ENCODE measurements at places on chromosomes 1 and 21.

GRCh38 chr1:150476754-150477153 lies 10.5 kb upstream of the TARS2 start:
- DNase-seq = peak; percentile 71

DNA sequence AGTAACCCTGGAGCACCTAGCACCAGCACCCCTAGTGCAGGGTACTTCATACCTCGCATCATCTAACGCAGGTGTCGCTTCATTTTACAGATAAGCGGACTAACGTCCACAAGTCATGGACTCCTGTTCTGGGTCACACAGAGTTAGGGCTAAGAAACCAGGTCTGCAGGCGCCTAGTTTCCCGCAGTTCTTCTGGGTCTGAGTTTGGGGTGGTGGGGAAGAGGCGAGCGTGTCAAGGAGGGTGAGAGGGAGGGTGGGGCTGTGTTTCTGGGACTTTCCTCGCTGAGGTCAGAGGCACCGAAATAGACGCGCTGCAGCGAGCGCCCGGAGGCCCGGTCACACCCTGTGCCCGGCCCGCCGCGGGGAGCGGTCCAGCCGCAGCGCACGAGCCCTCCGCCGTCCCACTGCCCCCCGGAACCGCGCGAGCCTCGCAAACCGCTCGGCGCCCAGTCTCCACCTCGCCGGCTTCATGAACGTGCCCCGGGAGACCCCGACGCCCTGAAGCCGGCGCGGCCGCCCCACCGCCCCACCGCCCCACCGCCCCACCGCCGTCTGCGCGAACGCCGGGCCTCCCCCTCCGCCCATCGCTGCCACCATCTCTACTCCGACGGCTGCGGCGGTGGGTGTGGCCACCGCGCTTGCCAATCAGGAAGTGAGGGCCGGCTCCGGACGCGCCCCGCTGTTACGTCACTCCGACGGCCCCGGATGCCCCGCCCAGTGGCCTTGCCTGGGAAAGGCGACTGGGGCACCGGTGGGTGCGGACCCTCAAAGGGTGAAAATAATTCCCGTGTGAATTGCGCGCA lies 12.3 kb downstream of the IFI6 start:
- peak; percentile 95 for DNase-seq

DNA sequence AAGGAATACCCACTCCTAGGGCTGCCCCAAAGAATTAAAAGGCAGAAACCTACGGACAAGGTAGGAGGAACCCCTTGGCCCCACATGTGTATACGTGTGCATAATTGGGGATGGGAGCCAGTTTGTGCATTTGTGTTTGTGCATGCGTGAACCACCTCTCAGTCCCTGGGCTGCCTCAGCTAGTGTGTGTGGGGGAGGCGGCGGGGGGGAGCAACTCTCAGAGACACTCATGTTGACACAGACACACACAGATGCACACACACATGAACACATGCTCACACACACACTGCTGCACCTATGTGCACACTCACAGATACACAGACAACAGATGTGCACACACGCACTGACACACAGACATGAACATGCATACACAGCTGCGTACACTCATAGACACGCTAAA lies 5.1 kb downstream of the LDLRAD1 start:
- DNase-seq = no peak

GRCh38 chr1:233605205-233605604 lies 8.7 kb upstream of the KCNK1 start:
- no peak for DNase-seq

DNA sequence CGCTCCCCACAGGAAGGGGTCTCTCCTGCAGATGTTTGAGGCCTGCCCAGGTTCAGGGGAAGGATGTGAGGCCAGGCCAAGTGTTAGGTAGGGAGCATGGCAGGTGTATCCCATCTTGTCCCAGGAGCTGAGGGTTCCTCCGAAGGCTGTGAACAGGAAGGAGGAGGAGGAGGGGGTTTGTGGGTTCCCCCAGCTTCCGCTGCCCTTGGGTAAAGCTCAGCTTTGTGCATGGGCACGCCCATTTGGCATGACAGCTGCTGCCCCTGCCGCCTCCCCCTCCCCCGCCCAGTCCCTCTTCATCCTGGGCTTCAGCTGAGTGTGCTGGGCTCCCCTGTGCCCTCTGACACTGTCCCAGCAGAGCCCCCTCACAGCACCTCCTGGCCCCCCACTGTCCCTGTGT lies 25.5 kb downstream of the TNFRSF8 start:
- no peak for DNase-seq

- DNase-seq = no peak
Measured at GRCh38 chr1:34163792-34164731, 968 bp downstream of the CSMD2 start.

- no peak for DNase-seq
Measured at GRCh38 chr1:22236900-22237299, 94.0 kb upstream of the WNT4 start.

- no peak for DNase-seq
Measured at GRCh38 chr1:15146971-15147376, 6.6 kb upstream of the TMEM51 start.

- DNase-seq = no peak
Measured at GRCh38 chr1:31785020-31785946, 21.1 kb upstream of the ADGRB2 start.

- DNase-seq = no peak
Measured at GRCh38 chr21:31253684-31254083, 90.4 kb downstream of the TIAM1 start.

- DNase-seq = no peak
Measured at GRCh38 chr1:13702425-13703127, 2.6 kb downstream of the PRDM2 start.

DNA sequence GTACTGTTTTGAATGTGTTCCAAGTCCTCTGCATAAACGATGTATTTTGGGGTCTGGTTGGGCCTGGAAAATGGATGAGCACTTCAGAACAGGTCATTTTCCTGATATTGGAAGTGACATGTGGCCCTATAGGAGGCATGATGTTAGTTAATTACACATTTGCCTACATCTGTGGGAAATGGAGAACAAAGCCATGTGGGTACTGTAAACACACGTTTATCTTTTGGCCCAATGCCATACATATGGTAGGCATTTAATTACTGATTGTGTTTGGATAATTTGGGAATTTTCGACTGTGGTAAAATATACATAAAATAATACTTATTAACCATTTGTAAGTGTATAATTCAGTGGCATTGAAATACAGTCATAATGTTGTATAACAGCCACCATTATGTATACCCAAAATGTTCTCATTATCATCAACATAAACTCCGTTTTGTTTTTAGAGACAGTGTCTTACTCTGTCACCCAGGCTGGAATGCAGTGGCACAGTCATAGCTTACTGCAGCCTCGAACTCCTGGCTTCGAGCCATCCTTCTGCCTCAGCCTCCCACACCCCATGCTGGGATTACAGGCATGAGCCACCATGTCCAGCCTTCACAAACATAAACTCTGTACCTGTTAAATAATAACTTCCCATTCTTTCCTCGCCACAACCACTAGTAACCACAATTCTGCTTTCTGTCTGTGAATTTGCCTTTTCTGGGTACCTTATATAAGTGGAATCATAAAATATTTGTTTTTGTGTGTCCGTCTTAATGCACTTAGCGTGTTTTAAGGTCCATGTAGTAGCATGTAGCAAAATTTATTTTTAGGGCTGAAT lies 11.9 kb upstream of the RNPEP start:
- peak; percentile 71 for DNase-seq

GRCh38 chr1:195105773-195106172 lies 1502.5 kb downstream of the KCNT2 start:
- peak; percentile 20 for DNase-seq

- no peak for DNase-seq
Measured at GRCh38 chr1:200075522-200075921, 48.0 kb downstream of the NR5A2 start.

- peak; percentile 1 for DNase-seq
Measured at GRCh38 chr1:74847715-74848114, 114.8 kb downstream of the TYW3 start.

GRCh38 chr1:76471536-76471935 lies 395.7 kb upstream of the ST6GALNAC5 start:
- DNase-seq = no peak

GRCh38 chr1:196143602-196144342 lies 464.5 kb downstream of the KCNT2 start:
- no peak for DNase-seq

- no peak for DNase-seq
Measured at GRCh38 chr1:52753169-52753568, 26.9 kb downstream of the ZYG11B start.

- DNase-seq = no peak
Measured at GRCh38 chr1:30600706-30601105, 122.7 kb downstream of the MATN1 start.

DNA sequence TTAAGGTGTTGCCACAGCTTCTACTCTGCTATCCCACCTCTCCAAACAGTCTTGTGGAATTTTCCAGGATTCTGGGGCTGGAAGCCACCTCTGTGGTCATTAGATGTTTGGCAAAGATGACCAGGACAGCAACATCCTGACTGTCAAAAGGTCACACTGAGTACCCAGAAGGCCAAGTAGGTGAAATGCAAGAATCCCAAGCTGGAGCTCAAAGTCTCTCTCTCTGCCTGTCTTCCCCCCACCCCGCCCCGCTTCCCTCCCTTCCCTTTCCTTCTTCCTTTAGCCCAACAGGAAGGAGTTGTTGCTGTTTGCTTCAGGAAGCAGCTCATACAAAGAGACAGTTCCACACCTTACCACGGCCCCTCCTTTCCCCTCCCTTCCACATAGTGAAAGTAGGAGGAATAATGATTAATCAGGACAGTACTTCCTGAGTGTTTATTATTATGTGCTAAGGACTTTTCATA lies 75.6 kb upstream of the SLC2A1 start:
- no peak for DNase-seq

- DNase-seq = peak; percentile 18
Measured at GRCh38 chr1:72037745-72038343, 244.5 kb downstream of the NEGR1 start.

DNA sequence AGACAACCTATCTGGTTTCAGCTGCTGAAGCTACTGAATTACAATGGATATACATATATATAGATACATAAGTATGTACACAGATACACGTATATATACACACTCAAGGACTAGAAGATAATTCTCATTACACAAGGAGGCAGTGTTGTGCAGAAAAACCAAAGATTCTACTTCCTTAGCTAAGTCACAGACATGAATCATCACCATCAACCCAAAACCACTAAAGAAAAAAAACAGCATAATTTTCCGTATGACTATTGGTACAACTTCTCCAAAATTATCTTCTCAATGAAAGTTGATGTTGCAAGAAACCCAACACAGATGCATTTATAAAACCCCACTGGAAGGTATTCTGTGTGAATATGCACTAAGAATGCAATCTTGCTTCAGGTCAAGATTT lies 36.8 kb upstream of the RPF1 start:
- DNase-seq = peak; percentile 90

GRCh38 chr1:23567629-23567995 lies 8.3 kb upstream of the ID3 start:
- no peak for DNase-seq

GRCh38 chr1:44138239-44138638 lies 3.2 kb downstream of the KLF18 start:
- no peak for DNase-seq

- no peak for DNase-seq
Measured at GRCh38 chr1:11515368-11516300, 36.7 kb downstream of the DISP3 start.

DNA sequence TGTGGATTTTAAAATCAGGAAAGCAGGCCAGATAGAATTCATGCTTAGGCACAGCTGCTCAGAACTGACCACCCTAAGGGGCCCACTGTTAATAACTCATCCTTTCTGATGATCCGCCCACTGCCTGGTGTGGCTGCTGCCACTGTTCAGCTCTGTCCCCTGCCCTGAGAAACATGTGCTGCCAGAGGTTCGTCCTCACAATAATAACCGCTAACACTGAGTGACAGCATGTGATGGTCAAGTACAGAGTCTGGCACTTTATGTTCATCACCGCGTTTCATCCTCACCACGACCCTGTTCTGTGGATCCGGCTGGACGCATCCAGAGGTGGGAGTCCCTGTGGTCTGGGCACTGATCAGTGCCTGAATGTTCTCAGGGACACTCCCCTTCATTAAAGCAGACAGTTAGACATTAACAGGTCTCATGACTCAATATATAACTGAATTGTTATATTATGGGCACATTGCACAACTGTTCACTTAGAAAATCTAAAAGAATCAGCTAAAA lies 108.6 kb downstream of the SIM2 start:
- no peak for DNase-seq

- DNase-seq = peak; percentile 76
Measured at GRCh38 chr1:179953974-179954492, 577 bp upstream of the CEP350 start.

DNA sequence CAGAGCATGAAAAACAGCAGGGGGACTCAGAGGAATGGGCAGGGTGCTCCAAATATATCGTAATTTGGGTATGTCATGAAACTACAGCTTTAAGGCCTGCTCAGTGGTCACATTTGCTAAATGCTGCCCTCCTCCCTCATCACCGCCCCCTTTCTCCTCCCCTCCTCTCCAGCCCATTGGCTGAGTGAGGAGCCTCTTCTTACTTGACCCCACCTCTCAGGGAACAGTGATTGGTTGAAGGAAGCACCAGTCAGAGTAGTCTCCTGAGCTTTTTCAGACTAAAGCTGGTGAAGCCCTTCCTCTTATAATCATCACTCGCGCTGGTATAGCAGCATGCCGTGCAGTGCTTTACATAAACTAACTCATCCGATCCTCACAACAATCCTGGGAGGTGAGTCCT lies 10.0 kb upstream of the TTC39A start:
- no peak for DNase-seq

- no peak for DNase-seq
Measured at GRCh38 chr1:237998581-237998980, 107.9 kb upstream of the ZP4 start.

- no peak for DNase-seq
Measured at GRCh38 chr1:192160196-192160595, 1.9 kb downstream of the RGS18 start.

- no peak for DNase-seq
Measured at GRCh38 chr1:12406211-12407021, 176.6 kb downstream of the VPS13D start.

DNA sequence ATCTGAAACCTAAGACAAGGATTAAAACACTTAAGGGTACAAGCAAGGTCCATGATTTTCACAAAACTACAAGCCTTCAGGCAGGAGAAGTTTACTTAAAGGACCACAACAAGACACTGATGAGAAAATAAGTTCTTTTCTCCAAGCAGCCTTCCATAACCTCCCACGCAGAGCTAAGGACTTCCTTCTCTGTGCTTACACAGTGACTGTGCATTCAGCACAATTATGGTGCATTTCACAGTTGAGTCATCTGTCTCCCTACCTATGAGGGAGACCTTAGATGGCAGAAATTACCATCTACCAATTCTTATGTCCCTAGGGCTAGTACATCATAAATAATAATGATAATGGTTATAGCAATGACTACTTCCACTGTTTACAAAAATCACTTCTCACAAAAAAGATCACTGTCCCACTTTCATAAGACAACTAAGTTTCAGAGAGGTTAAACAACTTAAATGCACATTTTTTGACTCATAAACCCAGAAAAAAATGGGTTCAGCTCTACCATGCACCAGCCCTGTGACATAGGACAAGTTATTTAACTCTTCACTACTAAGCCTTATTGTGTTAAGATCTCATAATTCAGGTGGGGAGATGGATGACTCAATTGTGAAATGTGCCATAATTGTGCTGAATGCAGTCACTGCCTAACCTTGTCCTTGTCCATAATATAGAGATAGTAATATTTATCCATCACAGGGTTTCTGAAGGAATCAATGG lies 45.3 kb downstream of the TARBP1 start:
- DNase-seq = peak; percentile 58

All from foreskin fibroblast (primary cell).